A375 (cell line): ENCODE measurements at places on chromosomes 12 and 14. TPM values are rescaled to one million over a fixed set of nuclear protein-coding genes. Genes with fewer than 3 reads are reported as not detected.

STRAP gene
- 125 TPM in 2 replicates for total RNA-seq

MYG1 gene
- 120 and 144 TPM in 2 replicates for total RNA-seq

HEATR5A gene
- 4.8 and 11.5 TPM in 2 replicates for total RNA-seq

CPSF6 gene
- 146 and 148 TPM in 2 replicates for total RNA-seq

AQP2 gene
- total RNA-seq, result not detected in 2 replicates

DIABLO gene
- total RNA-seq, result 62.5 and 73.8 TPM in 2 replicates

WASHC4 gene
- 28.5 and 46.5 TPM in 2 replicates for total RNA-seq

FSCB gene
- not detected in 2 replicates for total RNA-seq

KRT2 gene
- total RNA-seq, result not detected in 2 replicates

CBLN3 gene
- total RNA-seq, result 0.75 and 0.96 TPM in 2 replicates

BATF gene
- total RNA-seq, result not detected in 2 replicates

CCDC177 gene
- not detected in 2 replicates for total RNA-seq

PAPOLA gene
- 38.8 and 45.0 TPM in 2 replicates for total RNA-seq

CFAP54 gene
- total RNA-seq, result 0.53 and 0.68 TPM in 2 replicates

AHNAK2 gene
- total RNA-seq, result 12.6 and 14.7 TPM in 2 replicates

PTGDR gene
- not detected in 2 replicates for total RNA-seq

LRIG3 gene
- 43.7 and 52.2 TPM in 2 replicates for total RNA-seq

B4GALNT3 gene
- total RNA-seq, result 2.2 and 2.3 TPM in 2 replicates

ACOT6 gene
- total RNA-seq, result not detected in 2 replicates
